Dermis blood vessel endothelial cell (primary cell): ENCODE measurements at places on chromosomes 2 and 18. TPM values are rescaled to one million over a fixed set of nuclear protein-coding genes. Genes with fewer than 3 reads are reported as not detected.

CYRIA gene
- total RNA-seq = 33.7 and 40.5 TPM in 2 replicates

POLR1B gene
- total RNA-seq = 16.8 and 22.0 TPM in 2 replicates

C1GALT1C1L gene
- total RNA-seq = 0.17 and 0.37 TPM in 2 replicates

LINC00305 gene
- 0.14 TPM in 1 of 2 replicates, not detected in the other for total RNA-seq

ANKRD62 gene
- total RNA-seq = not detected in 2 replicates

MARCHF7 gene
- 174 and 193 TPM in 2 replicates for total RNA-seq

RAMP1 gene
- total RNA-seq = 0.85 TPM in 1 of 2 replicates, not detected in the other

TUBB8B gene
- total RNA-seq = 0.14 TPM in 1 of 2 replicates, not detected in the other

SMC6 gene
- 30.0 and 32.4 TPM in 2 replicates for total RNA-seq

SP140L gene
- 9.2 and 33.7 TPM in 2 replicates for total RNA-seq

PRKAG3 gene
- not detected in 2 replicates for total RNA-seq

DYNAP gene
- total RNA-seq = not detected in 2 replicates

INHA gene
- not detected in 2 replicates for total RNA-seq

VRK2 gene
- total RNA-seq = 35.4 and 50.7 TPM in 2 replicates

BOLL gene
- not detected in 2 replicates for total RNA-seq

LIMS1 gene
- 430 and 494 TPM in 2 replicates for total RNA-seq
